ENCODE measurements at places on chromosomes 4 and X. TPM values are rescaled to one million over a fixed set of nuclear protein-coding genes. Genes with fewer than 3 reads are reported as not detected.

- no peak for DNase-seq
Observed at GRCh38 chr4:147968641-147969040, 236.8 kb downstream of the ARHGAP10 start.

- DNase-seq: no peak
Observed at GRCh38 chrX:31223817-31224216, 152.0 kb upstream of the FTHL17 start.

The CCNB3 gene
- polyA plus RNA-seq: 1.9 TPM

The SATL1 gene
- polyA plus RNA-seq: 0.03 TPM

- no peak for DNase-seq
Observed at GRCh38 chr4:87734936-87735335, 64.4 kb upstream of the IBSP start.

DNA sequence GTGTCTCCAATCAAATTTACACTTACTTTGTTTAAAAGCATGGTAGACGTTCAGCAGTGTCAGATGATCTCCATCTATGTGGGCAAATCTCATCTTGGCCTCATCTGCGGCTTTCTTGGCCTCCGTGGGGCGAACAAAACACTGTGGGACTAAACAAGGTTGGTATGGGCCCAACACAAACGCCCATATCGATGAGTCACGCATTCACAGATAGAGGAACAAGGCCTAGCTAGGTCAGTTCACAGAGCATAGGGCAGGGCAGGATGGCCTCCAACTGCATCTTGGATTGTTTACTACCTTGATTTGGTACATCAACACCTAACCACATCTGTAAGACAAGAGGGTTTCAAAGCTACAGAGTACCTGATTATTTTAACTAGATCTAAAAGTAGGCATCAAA, 47.3 kb downstream of the DHX15 start:
- no peak for DNase-seq

GRCh38 chr4:157358439-157358838, 137.9 kb downstream of the GRIA2 start:
- no peak for DNase-seq

- no peak for DNase-seq
Observed at GRCh38 chr4:161172396-161173026, 991.3 kb downstream of the FSTL5 start.

- DNase-seq: no peak
Observed at GRCh38 chr4:165177725-165178666, 29.4 kb upstream of the KLHL2 start.

DNA sequence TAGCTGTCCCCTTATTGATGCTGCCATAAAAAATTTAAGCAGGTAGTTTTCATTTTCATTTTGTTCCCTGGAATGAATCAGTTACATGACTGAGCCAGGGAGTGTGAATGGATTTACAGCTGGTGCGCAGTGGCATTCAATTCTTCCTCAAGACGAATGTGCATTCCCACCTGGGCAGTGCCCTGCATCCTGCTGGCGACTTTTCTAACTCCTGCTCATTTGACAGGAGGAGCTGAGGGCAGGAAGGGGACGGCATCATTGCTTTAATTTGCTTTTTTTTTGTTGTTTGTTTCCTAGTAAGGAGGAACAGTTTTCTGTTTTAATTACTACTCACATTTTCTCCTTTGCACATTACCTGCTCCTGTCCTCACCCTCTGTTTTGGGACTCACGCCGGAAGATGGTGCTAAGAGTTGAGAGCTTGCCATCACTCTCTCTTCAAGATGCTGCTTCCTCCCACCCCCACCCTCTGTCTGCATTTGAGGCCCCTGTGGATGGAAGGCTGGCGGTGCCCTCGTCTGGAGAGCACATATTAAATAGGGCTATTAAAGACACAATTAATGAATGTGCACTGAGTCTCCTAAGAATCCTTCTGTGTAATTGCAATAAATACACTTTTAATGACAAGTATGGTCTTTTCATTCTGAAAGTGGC, 35.8 kb downstream of the PSAPL1 start:
- no peak for DNase-seq

GRCh38 chr4:186765138-186765537, 41.5 kb upstream of the FAT1 start:
- peak; percentile 31 for DNase-seq

The UGT2B17 gene
- polyA plus RNA-seq: not detected

DNA sequence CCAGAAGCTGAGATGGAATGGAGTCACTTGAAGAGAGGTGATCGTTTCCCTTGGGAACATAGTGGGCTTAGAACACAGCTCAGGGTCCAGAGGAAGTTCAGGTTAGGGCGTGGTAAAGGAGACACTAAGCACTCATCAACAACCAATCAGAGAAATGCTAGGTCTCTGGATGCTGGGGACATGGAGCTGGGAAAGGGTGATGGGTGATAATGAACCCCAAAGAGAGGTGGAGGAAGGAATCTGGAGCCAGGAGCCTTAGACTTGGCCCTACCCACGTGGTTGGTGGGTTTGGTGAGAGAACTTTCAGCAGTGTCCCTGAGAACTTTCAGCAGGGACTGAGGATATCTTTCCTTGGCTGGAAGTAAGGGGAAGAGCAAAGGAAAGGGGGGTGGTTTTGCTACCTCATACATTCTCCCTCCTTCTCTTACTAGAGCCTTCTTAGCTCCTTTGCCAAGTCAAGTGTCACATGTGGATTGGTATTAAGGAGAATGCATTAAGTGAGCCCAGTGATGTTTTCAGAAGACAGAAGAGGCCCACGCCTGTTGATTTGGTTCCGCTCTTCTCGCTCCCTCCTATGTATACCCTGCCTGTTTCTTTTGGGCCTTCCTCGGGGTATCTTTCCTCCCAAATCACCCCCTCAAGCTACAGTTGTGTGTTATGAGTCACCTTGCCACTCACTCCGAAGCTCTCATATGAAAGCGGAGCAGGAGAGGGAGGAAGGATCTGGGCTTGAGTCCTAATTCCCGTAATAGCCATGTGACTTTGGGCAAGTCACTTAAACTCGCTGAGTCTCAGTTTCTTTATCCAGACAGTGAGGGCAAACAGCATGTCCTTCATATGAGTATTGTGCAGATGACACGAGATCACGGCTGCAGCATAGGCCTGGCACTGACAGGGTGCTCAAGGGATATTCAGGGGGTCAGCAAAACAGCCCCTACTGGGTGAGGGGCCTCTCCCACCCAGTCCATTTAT, 63.1 kb downstream of the TSC22D3 start:
- DNase-seq: no peak

The MAGEA1 gene
- not detected for polyA plus RNA-seq

- no peak for DNase-seq
Observed at GRCh38 chrX:39204945-39205344, 403.7 kb downstream of the MID1IP1 start.

- no peak for DNase-seq
Observed at GRCh38 chrX:26032111-26032912, 105.8 kb upstream of the MAGEB18 start.

DNA sequence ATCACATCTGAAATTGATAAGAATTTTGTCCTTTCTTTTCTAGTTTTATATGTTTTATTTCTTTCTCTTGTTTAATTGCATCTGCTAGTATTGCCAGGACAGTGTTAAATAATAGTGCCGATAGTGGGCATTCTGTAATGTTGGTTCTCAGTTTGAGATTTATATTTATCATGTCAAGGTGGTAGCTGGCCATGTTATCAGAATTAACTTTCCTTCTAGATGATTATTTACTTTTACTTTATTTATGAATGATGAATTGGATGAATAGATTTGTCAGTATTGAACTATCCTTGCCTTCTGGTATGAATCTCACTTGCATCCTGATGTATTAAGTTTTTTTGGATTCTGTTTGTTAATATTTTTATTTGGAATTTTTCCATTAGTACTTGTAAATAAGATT, 42.7 kb downstream of the METAP1 start:
- no peak for DNase-seq

DNA sequence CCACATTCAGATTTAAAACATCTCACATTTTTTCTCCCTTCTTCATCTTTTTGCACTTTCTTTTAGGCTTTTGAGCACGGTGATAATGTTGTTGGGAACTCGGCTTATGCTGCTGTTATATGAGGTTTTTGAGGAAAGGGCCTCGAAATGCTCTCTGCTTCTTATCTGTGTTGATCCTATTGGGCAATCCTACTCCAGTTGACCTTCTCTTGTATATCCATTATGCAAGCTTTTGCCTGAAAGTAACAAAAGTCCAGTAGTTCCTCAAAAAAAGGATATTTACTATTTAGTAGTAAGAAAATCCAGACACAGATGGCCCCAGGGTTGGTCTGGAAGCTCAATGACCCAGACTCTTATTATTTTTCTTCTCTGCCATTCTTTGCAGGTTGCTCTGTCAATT, 57.7 kb upstream of the SPANXB1 start:
- DNase-seq: no peak

The HSD17B13 gene
- polyA plus RNA-seq: not detected

- DNase-seq: no peak
Observed at GRCh38 chr4:80463509-80463908, 128.0 kb downstream of the CFAP299 start.

The DMD gene
- polyA plus RNA-seq: not detected

The ZNF674 gene
- 3.1 TPM for polyA plus RNA-seq

DNA sequence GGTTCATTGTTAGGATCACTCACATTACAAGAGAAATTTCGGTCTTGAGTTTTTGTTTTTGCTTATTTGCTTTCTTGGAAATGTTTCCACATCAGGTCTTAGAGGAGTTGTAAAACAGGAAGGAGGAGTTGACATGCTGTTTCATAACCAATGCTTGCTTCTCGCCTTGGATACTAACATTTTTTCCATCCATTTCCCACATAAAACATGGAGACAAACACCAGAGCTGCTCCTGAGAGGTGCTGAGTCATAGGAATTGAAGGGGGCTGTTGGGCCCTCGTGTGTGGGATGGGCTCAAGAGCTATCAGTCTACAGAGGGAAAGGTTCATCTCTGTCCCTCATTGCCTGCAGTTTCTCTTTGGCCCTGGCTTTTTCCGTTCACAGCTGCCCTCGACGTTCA, 29.9 kb downstream of the TBL1X start:
- no peak for DNase-seq

DNA sequence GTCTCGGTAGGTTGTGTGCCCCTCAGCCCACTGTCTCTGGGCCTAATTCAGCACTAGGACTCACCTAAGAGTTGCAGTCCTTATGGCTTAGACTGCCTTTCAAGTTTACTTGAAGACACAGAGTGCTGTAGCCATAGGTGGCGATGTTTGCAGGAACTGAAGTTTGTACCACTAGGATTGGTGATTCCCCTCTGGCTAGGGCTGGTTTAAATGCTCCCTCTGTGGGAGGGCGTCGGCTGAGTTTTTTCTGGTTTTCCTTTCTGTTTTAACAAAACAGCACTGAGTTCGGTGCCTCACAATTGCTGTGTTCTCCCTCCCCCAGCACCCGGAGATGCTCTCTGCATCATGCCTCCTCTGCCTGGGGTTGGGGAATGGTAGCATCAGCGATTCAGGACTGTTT, 480.9 kb downstream of the PCDH11X start:
- peak; percentile 4 for DNase-seq

DNA sequence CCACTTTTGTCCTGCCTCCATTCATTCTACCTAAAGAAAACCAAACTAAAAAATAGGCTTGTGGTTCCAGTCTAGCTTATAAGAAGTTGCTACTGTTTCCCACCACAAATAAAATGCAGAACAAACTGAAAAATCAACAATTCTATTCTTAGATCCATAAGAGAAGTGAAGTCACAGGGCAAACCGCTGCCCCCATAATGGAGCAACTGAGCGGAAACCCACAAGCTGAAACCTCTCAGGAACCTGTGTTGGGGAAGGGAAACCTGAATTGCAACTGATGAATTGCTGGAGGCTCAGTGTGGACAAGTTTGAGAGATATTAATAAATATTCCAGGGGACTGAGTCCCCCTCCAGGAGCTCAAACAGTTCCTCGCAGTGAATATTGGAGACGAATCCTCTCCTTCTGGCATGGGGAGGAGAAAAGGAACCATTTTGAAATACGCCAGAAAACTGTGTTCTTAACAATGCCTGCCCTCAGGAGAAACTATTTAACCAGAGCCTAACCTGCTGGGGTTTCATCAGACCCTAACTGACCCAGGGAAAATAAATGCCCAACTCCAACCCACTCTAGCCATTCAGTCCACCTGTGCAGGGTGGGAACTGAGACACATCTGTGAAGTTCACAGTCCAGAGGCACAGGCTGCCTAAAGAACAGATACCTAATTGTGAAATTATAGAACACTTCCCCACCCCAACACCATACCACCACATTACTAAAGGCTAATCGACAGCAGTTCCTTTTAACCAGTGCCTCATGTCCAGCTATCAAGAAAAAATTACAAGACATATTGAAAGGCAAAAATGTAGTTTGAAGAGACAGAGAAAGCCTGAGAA, 22.8 kb upstream of the SH3RF1 start:
- DNase-seq: no peak

DNA sequence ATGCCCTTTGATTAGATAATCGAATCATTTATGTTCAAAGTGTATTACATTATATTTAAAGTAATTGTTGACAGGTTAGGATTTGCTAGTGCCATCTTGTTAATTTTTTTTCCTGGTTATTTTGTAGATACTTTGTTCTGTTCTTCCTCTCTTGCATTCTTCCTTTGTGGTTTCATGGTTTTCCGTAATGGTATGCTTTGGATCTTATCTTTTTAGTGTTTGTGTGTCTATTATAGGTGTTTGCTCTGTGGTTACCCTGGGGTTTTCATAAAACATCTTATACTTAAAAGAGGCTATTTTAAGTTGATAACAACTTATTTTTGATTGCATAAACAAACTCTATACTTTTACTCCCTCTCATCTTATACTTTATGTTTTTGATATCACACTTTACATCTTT, 108.2 kb upstream of the SRD5A3 start:
- no peak for DNase-seq

- no peak for DNase-seq
Observed at GRCh38 chr4:26584725-26585124, 841 bp downstream of the TBC1D19 start.

- DNase-seq: no peak
Observed at GRCh38 chr4:15875663-15876460, 62.7 kb downstream of the FGFBP1 start.

All from A549 (cell line).